ENCODE measurements at places on chromosomes 3 and 15.

DNA sequence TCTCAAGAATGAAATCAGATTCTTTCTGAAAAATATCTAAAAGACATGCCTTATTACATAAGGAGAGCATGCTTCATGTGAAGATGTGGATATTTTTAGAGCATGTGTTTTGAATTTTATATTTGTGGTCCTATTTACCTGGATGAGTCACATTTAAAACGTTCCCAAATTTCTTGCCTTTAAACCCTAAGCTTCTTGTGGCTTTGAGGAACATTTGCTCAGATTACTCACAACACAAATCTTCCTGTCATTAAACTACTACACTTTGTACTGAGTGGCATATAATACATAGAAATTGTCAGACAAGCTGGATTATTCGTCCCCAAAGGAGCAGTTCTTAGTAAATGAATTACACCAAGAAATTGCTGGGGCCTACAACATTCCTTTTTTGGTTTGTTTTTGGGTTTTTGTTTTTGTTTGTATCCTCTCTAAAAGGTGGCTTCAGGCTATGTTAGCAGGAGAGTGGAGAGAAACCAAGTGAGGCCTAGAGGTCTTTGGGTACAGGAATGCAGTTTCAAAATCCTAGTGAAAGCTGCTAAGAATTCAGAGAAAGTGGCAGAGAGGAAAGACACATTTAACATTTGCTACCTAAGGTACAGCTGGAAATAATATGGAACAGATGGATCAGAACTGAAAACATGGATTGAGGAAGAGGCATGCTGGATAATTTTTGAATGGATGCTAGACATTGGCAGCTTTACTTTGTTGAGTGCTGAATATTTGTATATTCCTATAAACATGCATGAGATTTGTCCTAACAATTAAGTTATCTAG, 128.1 kb downstream of the RPL22L1 start:
- no peak for DNase-seq

- no peak for DNase-seq
These were observed 91.0 kb downstream of the LRTM1 start for GRCh38 chr3:54836871-54837270.

- DNase-seq = no peak
These were observed 39.4 kb downstream of the PIGB start for GRCh38 chr15:55358471-55358870.

DNA sequence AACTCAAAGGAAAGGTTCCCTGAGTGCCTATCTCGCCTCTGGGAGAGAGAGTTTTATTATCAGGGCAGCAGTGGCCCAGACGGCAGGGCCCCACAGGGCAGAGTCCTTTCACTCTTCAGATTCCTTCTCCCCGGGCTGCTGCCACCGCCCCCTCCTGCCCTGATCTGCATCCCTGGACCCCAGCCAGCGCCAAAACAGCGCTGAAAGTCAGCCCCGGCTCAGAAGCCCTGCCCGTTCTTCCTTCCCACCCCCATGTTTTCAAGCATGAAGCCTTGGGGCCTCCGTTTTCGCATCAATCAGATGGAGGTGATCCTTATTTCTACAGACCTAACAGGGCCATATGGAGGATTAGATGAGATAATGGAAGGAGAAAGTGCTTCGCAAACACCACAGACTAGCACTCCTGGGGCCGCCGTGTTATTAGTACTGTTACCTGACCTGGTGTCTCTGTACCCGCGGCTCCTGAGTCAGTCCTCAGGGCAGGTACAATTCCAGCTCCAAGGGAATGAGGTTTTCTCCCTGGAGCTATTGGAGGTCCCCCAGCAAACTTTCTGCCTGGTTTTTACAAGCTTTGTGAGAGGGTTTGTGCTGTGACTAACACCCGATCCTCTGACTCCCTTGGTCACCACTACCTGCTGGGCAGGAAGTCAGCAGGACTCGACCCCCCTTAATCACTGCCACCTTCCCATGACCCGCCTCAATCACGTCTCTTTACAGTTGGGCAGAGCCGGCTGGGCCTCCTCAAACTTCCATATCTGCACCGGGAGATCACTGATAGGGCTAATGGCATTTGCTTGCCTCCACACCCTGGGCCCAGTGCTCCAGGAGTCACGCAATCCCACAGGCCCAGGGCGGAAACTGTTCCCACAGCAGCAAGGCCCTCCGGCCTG, 39.5 kb upstream of the TSEN2 start:
- DNase-seq = no peak

- DNase-seq = no peak
These were observed 330.3 kb downstream of the SHQ1 start for GRCh38 chr3:72517921-72518424.

DNA sequence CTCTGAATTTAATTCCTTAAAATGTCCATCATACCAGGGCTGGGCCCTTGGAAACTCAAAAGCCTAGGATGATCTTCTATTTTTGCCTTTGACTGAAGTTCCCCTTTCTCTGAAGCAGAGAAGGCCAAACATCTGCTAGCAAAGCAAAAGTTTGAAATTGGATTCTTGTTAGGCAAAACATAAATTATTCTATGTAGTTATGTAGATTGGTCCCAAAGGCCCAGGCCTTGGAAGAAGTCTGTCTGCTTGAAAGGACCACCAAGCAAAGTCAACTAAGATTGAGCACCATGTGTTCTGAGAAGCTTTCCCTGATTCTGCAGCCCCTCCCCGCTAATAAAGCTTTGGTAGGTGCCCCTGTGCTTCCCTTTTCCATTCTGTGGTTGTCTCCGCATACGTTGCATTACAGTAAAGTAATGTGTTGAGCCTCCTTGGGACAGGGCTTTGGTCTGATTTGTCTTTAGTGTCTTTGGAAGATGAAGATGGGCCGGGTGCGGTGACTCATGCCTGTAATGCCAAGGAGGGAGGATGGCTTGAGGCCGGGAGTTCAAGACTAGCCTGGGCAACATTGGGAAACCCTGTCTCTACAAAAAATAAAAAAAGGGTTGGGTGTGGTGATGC, 56.4 kb downstream of the RPL39L start:
- DNase-seq = no peak

- no peak for DNase-seq
These were observed 118.7 kb downstream of the NUP210 start for GRCh38 chr3:13301286-13301987.

GRCh38 chr15:60255390-60255789, 142.4 kb downstream of the ANXA2 start:
- no peak for DNase-seq

GRCh38 chr3:39469945-39470344, 2.5 kb downstream of the MOBP start:
- DNase-seq = no peak

- DNase-seq = no peak
These were observed 48.5 kb upstream of the PEX5L start for GRCh38 chr3:180085122-180085710.

GRCh38 chr15:26232691-26233090, 369.6 kb upstream of the ATP10A start:
- no peak for DNase-seq

GRCh38 chr15:64006642-64007041, 39.6 kb downstream of the DAPK2 start:
- DNase-seq = no peak

DNA sequence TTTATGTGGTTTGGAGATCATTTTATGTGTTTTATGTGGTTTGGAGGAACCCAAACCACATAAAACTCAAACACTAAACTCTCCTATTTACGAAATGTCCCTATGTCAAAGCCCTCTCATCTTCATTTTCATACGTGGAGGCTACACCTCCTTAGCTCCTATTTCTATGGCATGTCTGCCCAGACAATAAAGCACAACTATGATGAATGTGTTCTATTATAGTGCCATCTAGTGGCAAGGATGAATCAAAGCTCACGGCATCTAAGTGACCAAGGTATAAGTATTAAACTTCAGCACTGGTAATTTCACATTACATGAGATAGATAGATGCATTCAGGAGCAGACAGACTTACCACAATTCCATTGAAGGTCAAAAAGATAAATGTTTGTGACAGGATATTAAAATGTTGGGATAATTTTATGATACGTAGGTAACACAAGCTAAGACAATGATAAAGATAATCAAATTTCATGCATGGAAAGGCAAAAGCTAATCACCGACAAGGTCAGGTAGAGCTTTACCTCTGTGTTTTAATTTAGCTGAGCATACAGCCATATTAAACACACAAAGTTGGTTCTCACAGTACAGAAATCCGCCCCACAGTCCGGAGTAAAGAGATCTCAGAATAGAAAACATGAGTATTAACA, 130.6 kb upstream of the FHIT start:
- no peak for DNase-seq

DNA sequence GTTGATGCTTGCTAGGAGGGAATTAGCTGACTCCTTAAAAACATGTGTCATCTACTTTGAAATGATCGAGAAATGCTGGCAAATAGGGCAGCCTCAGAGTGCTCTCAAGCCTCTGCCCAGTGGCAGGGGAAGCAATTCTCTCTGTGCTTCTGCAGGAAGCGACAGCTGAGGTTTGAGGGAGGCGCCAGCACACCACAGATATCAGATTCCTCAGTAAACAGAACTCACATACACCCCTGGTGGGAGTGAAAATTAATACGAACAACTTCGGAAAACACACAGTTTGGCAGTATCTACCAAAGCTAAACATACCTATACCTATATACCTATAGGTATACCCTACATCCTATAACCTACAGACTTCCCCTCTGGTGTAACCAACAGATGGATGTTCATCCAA, 61.3 kb downstream of the NSMCE3 start:
- no peak for DNase-seq

DNA sequence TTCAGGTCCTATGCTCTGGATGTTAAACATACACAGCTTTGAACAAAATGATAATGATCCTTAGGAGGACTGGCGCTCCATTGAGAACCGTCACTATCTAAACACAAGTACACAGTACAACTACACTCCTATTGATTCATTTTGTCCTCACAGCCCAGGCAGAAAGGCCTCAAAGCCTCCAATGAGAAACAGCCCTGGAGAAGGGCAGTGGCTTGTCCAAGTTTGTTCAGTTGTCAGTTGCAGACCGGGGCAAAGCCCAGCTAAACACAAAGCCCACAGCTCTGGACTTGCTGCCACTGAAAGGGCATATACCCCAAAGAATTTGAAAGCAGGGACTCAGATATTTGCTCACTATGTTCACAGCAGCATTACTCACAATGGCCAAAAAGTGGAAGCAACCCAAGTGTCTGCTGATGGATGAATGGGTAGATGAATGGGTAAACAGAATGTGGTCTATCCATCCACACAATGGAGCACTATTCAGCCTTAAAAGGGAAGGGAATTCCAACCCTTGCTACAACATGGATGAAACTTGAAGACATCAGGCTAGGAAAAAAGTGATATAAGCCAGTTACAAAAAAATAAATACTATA, 34.7 kb downstream of the NUP210 start:
- no peak for DNase-seq

DNA sequence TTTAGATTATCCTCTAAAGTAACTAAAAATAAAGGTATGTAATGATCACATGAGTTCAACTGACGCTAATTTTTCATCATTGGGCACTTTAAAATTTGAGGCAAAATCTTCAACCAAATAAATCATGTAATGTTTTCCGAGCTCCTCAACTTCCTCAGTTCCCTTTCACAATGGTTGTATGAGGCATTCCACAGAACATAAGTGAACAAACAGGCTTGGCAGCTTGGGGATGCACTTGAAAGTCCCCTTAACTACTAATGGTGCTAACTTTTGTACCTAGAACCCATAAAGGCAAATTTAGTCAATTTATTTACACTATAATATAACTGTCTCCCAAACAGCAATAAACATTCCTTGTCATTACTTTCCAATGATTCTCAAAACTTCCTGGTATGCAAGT, 1137.9 kb downstream of the ROBO2 start:
- no peak for DNase-seq

- DNase-seq = no peak
These were observed 304.7 kb upstream of the DPPA4 start for GRCh38 chr3:109642025-109642424.

DNA sequence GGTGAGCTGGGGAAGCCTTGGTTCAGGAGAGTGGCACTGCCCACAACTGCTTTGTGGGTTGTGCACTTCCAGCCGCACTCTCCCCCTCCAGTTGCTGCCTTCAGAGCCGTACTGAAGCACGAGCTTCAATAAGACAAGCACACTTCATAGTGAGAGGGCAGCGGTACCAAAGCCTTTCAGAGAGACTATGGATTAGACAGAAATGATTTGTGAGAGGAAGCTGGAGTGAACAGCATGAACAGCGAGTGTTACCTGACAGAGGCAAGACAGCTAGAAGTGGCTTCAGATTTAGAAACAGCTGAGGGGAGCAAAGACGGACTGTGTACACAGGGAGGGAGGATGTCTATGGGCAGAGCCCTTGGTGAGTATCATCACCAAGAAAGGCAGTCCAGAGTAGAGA, 31.1 kb downstream of the HCLS1 start:
- DNase-seq = no peak

DNA sequence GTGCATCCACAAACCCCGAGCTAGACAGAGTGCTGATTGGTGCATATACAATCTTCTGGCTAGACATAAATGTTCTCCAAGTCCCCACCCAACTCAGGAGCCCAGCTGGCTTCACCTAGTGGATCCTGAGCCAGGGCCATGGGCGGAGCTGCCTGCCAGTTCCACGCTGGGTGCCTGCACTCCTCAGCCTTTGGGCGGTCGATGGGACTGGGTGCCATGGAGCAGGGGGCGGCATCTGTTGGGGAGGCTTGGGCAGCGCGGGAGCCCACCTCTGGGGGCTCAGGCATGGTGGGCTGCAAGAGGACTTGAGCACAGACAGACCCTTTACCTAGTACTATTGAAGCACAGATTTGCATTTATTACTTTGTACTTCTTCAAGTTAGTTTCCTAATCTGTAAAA, 57.5 kb downstream of the ZPLD1 start:
- no peak for DNase-seq

GRCh38 chr3:189573004-189573403, 58.2 kb upstream of the TP63 start:
- no peak for DNase-seq

- DNase-seq = no peak
These were observed 11.2 kb upstream of the FAM174B start for GRCh38 chr15:92666780-92667179.

DNA sequence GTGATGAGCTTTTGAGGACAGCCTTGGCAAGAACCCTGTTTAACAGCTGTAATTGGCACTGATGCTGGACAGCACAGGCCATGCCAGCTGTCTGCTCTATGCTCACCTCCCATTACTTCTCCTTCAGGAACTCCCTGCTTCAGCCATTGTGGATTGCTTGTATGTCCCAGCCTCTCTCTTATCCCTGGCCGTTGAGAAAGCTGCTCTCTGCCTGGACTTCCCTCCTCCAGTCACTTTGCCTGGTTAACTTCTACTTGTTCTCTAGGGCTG, 444.5 kb downstream of the EPHB1 start:
- DNase-seq = no peak

GRCh38 chr3:127196466-127197299, 3.8 kb downstream of the PRR23E start:
- no peak for DNase-seq

DNA sequence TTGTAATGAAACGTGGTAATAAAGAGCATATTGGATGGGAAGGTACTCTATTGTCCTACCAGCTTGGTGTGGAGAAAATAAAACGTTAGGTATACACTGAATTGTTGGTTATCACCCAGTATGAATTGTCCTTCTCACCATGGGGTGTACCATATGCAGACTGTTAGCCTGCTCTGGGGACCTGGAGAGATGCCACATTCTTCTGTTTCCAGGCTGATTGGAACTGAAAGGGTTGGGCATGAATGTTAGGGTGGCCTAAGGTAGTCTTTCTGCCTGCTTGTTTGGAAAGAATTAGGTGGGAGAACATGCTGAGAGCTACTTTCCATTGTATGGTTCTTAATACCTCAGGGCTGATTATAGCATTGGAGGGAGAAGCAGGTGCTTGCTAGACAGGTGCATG, 340.6 kb downstream of the PTPRG start:
- no peak for DNase-seq

GRCh38 chr15:83380059-83380458, 67.1 kb upstream of the SH3GL3 start:
- no peak for DNase-seq

- no peak for DNase-seq
These were observed 272.4 kb downstream of the FOXP1 start for GRCh38 chr3:71310980-71311660.
